ENCODE measurements at places on chromosomes 6 and 20.

- DNase-seq, result peak; percentile 45
These were observed 169.4 kb downstream of the TAF4 start for GRCh38 chr20:61896058-61896961.

DNA sequence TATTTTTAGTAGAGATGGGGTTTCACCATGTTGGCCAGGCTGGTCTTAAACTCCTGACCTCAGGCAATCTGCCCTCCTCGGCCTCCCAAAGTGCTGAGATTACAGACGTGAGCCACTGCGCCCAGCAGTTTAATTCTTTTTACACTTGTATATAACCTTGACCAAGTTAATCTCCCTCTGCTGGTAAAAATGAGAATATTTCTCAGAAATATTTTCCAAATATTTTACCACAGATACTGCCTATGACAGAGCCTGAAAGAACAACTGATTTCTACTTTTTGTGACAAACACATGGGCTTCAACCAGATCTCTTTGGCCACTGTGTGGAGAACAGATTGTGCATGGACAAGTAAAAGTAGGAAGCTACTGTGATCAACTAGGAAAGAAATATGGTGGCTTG lies 21.2 kb upstream of the NHSL1 start:
- no peak for DNase-seq

- DNase-seq, result no peak
These were observed 1.9 kb upstream of the ZBTB9 start for GRCh38 chr6:33452496-33452895.

GRCh38 chr6:167703347-167703746 lies 123.4 kb upstream of the AFDN start:
- no peak for DNase-seq

GRCh38 chr20:1302685-1303541 lies 26.0 kb downstream of the SDCBP2 start:
- DNase-seq, result no peak

GRCh38 chr6:109478841-109479624 lies 4.0 kb downstream of the ZBTB24 start:
- no peak for DNase-seq

GRCh38 chr20:20549704-20550103 lies 162.7 kb downstream of the RALGAPA2 start:
- DNase-seq, result no peak

- DNase-seq, result no peak
These were observed 43.7 kb downstream of the PYGB start for GRCh38 chr20:25291432-25292133.

- DNase-seq, result no peak
These were observed 79.6 kb downstream of the RPS12 start for GRCh38 chr6:132893772-132894490.

DNA sequence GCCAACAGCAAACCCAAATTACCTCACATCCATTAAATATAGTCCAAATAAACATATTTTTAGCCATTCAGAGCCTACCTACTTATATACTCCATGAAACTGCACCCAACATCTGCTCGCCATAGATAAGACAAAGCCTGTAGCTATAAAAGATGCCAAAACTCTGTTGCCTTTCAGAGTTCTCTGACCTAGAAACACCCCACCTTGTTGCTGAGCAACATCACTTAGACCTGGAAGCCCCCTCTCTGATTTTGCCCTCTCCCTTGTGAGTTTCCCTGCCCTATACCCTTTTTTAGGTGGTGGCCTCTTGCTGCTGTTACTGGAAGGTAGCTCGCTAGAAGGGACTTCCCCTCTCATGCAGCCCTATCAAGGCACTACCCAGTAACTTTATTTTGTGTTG lies 27.7 kb upstream of the FBXL4 start:
- DNase-seq, result no peak

- DNase-seq, result no peak
These were observed 242.4 kb downstream of the RNF144B start for GRCh38 chr6:18629571-18629970.

- no peak for DNase-seq
These were observed 136.0 kb upstream of the FOXQ1 start for GRCh38 chr6:1175877-1176276.

GRCh38 chr6:155121699-155122098 lies 126.6 kb downstream of the TIAM2 start:
- DNase-seq, result no peak

GRCh38 chr20:36309643-36310042 lies 3.5 kb downstream of the DLGAP4 start:
- no peak for DNase-seq

GRCh38 chr6:92125681-92126080 lies 1293.7 kb downstream of the EPHA7 start:
- DNase-seq, result no peak

DNA sequence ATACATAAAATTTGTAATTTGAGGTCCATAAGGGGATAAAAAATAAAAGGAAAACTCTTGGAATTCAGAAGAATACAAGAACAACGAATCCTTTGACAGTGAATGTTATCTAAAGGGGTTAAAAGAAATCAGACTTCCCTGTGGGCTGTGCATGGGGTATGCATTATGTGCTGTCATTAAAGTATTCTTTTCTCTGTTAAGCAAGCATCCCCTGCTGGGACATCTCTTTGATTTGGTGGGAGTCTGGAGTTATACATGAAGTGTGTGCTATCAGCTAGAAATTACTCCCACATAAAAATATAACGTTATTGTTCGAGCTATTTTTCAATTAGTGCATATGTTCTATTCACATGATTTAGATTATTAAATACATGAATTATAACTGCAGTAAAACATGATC lies 195.2 kb downstream of the CENPW start:
- DNase-seq, result no peak

DNA sequence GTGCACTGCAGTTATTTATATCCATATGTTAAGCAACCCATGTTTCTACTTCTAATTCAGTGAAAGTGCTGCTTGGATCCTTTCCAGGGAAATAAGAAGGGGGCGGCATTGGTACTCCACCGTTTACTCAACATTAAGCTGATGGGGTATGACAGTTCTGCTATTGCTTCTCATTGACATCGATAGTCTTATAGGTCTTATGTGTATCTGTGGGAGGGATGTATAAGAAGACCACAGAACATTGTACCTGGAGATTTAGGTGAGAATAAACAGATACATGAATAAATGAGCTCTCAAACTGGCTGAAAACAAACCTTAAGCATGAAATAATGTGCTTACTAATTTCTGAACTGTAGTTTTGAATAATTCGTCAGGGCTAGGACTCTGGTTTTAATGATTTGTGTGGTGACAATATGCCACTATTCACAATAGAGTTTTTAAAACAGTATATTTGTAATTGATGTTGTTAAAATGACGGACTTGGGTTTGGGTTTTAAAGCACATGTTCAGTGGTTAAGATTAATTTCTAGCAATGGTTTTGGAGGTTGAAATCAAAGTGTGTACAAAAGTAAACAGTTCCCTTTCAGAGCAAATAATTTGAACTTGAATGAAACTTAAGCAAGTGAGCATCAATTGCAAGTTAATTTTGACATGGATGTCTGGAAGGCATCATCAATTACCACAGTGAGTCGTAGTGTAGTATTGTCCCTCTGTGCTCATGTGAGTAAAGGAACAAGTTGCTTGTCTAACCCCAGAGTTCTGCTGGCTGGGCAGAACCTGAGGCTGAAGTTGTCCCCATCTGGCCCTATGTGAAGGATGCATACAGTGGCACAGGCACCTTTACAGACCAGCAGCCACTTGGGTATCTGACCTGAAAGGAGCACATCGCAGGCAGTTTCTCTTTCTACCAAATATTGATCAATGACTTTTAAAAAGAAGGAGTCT lies 84.7 kb upstream of the SUPT3H start:
- DNase-seq, result no peak

DNA sequence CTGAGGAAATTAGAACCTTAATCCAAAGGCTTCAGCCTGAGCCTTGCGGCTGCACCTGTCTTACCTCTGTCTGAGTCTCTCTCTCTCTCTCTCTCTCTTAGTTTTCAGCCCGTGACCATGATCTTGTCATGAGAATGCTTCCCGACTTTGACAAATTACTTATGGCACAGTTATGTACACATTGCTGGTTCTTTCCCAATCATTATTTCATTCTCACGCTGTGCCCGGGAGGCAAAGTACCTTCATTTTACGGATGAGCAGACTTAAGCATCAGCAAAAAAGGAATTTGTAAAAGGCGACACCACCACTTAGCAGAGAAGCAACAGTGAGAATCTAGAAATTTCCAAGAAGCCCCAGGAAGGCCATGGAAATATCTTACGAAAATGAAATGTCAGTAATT lies 54.6 kb downstream of the GMPR start:
- no peak for DNase-seq

- no peak for DNase-seq
These were observed 4.1 kb upstream of the LEMD2 start for GRCh38 chr6:33792981-33793380.

DNA sequence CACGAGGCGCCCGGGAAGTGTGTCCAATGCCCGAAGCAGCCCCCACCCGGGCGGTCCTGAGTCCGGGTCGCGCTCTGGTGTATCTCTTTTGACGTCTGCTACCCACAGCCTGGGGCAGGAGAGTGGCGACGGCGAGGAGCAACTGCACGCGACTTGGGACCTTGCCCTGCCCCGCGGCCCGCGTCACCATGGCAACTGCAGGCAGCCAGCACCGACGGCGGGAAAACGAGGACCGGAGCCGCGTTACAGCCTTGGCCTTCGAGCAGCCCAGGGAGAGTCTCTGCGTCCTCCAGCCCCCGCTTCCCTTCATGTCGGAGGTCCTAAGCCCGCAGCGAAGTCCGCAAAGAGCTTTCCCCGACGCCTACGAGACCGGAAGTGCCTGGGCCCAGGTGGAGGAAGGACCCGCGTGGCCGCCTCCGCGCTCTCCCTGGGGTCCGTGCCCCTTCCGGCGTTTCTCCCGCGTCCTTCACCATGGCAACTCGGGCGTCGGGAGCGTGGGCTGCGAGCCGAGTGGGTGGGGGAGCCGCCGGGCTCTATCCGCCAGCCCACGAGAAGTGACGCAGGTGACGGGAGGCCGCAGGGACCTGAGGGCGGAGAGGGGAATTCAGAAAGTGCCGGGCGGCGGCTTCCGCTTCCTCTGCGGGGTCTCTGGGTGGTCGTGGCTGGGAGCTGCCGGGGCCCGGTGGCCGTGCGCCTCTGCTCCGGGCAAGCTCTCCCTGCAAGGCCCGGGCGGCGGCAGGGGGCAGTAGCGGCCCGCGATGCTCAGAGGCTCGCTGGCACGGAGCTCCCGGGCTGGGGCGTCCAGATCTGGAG lies 88.6 kb upstream of the TGM3 start:
- DNase-seq, result peak; percentile 53

DNA sequence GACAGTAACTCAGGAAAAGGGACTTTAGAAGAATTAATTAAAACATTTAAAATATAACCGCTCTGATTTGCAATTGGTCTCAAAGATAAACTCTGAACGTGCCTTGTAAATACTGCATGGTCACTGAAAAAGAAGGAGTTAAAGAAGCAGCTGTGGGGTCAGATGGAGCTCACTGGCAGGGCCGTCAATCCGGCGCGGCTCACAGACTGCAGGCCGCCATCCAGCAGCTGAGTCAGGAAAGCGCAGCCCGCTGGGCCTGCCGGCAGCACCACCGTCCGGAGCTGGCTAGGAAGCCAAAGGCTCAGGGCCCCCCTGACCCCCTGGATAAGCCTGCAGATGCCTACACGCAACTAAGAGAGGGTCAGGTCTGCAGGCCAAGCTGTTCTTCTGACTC lies 54.2 kb upstream of the FRMD1 start:
- DNase-seq, result no peak

DNA sequence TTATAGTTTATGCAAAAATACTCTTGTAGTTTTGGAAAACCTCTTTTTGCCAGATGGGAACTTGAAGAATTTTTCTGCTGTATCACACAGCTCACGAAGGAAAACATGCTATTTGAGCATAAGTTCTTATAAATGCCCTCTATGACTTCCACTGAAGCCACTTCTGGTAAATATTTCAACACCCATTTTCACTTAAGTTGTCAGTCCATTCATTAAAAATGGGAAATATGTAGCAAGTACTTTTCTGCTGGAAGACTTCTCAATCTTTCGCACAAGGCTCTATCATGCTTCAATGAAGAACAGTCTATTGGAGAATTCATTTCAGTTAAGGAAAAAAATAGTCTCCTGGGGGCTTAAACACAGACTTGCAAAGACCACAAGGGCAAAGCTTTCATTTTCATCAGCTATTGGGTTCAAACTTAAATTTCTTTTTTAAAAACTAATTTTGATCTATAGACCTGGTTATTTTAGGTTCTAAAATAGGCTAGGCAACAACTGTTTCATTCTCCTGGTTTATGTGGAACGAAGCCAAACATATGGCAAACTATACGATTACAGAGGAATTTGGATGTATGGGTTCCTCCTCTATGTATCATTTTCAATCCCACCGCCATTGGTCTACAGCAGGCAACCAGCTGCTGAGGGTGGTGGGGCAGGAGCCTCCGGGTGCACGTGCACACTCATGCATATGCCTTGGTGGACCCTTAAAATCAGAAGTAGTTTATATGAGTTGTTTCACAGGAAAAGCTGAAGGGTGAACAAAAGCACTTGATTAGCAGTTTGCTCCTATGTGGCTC lies 38.7 kb downstream of the LAMA4 start:
- DNase-seq, result no peak

DNA sequence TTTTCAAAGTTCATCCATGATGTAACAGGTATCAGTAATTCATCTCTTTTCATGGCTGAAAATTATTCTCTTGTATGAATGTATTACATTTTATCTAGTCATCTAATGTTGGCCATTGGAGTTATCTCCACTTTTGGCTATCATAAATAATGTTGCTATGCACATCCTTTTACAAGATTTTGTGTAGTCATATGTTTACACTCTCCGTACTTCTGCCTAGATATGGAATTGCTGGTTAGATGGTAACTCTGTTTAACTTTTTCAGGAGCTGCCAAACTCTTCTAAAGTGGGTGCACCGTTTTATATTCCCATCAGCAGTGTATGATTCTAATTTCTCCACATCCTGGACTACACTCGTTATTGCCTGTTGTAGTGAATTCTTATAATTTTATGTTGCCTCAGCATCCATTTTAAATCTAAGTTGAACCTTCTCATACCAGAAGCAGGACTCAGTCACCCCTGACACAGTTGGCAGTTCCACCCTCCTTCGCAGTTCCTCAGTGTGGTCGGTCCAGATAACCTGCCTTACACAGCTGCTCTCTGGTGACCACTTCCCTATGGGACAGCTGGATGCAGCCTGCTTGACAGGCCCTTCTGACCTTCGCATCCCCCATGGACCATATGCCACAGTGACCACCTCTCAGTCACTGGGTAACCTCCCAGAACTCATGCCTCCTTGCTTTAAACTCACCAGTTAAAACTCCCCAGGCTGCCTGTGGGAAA lies 33.9 kb downstream of the KIZ start:
- DNase-seq, result no peak

GRCh38 chr6:110776413-110776812 lies 38.9 kb downstream of the CDK19 start:
- no peak for DNase-seq

DNA sequence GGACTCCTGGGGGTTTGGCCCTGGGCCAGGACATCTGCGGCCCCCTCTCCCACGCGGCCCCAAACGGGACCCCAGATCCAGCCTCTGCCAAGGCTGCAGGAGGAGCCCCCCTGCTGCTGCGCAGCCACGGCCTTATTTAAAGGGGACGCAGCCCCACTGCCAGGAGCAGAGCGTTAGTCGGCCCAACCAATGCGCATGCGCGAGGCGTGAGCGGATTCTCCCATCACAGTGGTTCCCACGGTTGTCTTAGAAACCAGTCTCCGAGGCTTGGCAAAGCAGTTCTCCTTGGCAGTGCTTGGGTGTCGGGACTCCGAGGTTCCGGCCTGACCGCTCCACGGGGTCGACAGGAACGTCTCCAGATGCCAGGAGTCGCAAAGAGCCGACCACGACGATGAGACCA lies 288.3 kb upstream of the ZNF337 start:
- DNase-seq, result no peak

Measured in GM18507 (cell line).